ENCODE measurements at places on chromosomes 3 and 15.
A peak's percentile ranks its signal among the peaks of the same experiment; 100 is the strongest.

GRCh38 chr3:20652231-20652986 lies 466.4 kb upstream of the SGO1 start:
- DNase-seq, result no peak

DNA sequence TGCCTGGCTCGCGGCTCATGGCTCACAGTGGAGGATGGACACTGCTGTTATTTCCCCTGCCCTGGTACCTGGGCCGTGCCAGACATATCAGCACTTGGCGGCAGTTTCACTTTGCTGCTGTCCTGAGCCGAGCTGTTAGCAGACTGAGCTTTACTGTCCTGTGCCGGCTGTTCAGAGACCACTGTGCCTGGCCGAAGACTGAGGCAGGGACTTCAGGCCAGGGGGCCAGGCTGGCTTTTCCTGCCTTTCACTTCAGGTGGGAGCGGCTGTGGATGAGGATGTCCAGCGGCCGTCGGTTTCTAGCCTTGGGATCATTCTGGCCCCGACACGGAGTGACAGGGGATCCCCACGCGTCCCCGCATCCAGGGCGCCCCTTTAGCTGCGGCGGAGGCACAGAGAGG lies 1.1 kb downstream of the ATP10A start:
- DNase-seq, result no peak

DNA sequence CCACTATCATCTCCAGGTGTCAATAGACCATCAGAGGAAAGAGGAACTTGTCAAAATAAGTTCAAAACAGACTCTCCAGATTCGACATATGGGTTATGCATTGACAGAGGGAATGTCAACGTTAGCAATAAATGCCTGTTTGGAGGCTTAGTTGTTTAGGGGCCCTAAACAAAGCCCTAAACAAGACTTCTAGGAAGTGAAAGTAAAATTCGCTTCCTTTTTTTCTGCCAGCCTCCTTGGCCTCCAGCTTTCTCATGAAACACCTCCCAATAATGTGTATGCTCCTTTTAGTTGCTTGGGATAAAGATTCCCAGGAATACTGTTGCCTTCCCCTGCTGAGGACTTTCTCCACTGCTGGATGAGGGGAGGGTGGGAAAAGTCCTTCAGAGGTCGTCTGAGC lies 70.9 kb upstream of the ARNT2 start:
- no peak for DNase-seq

DNA sequence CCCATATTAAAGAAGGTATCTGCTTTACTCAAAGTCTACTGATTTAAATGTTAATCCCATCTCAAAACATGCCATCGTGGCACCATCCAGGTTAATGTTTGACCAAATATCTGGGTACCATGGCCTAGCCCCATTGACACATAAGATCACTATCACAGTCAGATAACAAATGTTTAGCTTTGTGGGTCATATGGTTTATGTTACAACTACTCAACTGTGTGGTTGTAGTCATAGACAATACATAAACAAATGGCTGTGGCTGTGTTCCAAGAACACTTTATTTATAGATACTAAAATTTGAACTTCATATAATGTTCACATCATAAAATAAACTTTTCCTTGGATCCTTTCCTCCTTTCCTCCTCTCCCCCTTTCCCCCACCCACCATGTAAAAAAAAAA lies 9.8 kb upstream of the SNRPN start:
- DNase-seq, result no peak

- no peak for DNase-seq
These were observed 13.4 kb downstream of the STT3B start for GRCh38 chr3:31546162-31546561.

DNA sequence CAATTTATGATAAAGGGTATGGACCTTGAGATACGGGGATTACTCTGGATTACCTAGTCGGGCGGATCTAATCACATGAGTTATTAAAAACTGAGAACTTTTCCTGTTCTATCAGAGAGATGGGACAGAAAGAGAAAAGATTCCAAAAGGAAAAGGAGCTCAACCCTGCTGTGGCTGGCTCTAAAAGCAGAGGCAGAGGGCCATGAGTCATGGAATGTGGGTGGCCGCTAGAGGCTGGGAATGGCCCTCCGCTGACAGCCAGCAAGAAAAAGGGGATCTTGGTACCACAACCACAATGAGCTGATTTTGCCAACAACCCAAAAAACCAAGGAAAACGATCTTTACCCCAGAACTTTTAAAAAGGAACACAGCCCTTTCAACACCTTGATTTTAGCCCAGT lies 210.0 kb downstream of the MAGI1 start:
- DNase-seq, result no peak

GRCh38 chr15:80107774-80108173 lies 45.0 kb upstream of the FAH start:
- no peak for DNase-seq

GRCh38 chr3:58625196-58625824 lies 41.3 kb downstream of the FAM3D start:
- no peak for DNase-seq

- no peak for DNase-seq
These were observed 217.4 kb downstream of the ADAMTS9 start for GRCh38 chr3:64470436-64470835.

DNA sequence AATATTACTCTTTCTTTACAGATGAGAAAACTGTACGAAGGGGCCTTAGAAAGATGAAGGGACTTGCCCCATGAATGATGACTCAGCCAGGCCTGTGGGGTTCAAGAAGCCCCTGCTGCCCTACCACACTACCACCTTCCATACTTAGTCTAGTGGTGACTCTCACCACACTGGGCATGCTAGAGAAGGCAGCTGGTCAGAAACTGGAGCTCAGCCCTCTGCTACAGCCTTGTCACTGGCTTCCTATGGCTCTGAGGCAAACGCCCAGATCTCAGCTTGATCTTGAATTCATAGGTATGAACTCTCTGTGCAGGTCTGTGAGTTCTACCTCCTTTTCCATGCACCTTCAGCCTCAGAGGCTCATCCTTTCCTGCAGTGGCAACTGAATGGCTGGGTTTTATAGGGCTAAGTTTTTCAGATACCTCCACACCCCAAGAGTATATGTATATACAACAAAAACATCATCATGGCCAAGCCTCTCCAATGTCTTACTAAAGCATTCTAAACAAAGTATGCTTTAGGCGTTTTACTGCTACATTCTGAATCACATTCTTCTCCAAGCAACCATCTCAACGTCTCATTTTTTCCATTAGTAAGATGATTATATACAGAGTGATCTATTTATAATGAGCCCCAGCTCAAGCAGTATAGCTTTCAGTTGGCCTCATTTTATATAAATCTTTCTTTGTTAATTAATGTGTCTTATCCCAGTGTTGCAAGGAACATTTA lies 234.1 kb downstream of the GREM1 start:
- no peak for DNase-seq

GRCh38 chr3:112888381-112889085 lies 41.9 kb upstream of the CD200R1L start:
- no peak for DNase-seq

GRCh38 chr3:165883117-165883516 lies 45.9 kb upstream of the BCHE start:
- DNase-seq, result no peak

DNA sequence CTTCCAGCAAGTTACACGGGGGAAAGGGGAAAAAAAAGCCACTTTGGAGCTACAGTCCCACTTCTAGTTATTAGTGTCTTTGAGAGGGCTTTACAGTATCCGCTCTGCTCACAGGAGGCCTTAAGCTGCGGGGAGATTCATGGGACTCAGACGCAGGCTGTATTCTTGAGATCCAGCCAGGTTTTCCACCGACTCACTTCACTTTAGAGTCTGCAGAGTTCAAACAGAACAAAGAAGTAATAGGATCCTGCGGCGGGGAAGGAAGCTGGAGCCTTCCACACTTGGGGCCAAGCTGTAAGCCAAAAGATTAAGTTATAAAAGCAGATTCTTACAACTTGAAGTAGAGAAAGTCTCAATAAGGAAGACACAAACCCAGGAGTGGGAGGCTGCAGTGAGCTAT lies 60.2 kb upstream of the FAM174B start:
- no peak for DNase-seq

GRCh38 chr15:30063835-30064546 lies 18.8 kb upstream of the GOLGA8J start:
- no peak for DNase-seq

DNA sequence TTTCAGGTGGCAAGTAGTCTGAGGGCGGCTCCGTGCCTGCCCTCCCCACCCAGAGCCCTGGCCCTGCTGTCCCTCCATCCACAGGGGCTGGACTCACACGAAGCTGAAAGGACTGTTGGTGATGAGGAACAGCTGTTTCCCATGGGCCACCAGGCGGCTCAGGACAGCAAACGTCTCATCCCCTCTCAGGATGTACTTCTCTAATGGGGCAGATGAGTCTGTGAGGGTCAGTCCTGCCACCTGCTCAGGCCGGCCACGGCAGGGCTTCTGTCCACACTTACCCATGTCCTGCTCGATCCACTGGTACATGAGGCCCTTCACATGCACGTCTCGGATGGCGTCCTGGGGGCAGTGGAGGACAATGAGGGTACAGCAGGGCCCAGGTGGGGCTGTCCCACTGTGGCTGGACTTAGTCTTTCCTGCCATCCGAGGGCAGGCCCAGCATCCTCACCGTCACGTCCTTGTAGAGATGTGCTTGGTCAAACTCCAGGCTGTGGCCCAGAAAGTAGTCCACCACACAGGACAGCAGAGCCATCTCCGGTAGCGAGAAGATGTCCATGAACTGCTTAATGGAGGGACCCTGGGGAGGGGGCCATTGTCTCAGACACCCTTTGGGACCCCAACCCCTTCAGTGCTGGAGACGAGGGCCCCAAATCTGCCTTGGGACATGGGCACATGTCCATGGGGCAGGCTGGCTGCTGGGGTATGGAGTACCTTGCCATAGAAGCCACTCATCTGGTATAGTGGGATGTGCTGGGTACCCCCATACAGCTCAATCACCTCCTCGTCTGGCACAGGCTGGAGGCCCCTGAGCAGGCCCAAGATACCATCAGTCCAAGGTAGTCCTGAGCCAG lies 5.7 kb downstream of the NT5DC2 start:
- peak; percentile 10 for DNase-seq

DNA sequence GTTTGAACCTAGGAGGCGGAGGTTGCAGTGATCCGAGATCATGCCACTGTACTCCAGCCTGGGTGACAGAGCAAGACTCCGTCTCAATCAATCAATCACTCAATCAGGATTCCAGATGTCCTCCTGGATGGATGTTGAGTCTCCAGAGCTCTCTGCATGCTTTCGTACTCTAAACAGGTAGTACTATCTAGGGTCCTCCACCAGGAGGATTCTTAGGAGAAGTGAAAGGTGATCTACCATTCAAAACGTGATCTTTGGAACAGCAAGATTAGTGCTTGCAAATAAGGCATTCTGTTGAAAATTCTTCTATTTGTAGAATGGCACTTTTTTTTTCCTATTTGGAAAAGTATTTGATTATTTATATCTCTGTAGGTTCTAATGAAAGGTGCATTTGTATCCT lies 34.3 kb downstream of the CNOT10 start:
- DNase-seq, result no peak

GRCh38 chr15:81896356-81896755 lies 149.5 kb downstream of the MEX3B start:
- DNase-seq, result no peak

GRCh38 chr3:7000501-7000900 lies 139.6 kb downstream of the GRM7 start:
- DNase-seq, result no peak

DNA sequence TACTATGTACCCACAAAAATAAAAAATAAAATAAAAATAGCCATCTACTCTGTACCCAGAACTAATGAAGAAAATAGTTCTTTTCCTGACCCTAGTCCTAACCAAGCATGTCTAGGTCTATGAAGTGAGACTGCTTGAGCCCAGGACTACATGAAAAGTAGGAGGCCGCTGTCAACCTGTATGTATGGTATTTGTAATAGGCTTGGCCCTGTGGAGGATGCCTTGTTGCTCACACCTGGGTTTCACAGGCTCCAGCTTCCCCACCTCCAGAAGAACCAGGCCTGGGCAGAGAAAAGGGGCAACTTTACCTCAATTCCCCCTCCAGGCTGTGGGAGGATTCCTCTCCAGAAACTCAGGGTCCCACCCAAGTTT lies 6.8 kb upstream of the PKM start:
- DNase-seq, result no peak

- no peak for DNase-seq
These were observed 141.3 kb downstream of the ADAM10 start for GRCh38 chr15:58608129-58608590.

DNA sequence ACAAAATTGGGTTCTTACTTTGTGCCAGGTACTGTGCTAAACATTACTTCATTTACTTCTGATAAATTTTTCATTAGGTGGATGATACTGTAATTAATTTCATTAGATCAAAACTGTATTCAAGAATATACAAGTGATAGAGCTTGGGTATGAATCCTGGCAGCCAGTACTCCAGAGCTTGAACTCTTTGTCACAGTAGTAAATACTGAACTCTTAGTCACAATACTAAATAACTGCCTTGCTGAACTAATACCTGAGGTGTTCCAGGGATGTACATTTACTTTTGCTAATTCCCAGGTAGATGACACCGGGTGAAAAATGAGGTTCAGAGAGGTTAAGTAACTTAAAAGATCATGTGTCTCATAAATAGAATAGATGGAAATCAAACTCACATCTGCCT lies 20.3 kb downstream of the FXR1 start:
- DNase-seq, result no peak

- DNase-seq, result no peak
These were observed 773.1 kb upstream of the NR2F2 start for GRCh38 chr15:95557226-95558046.

GRCh38 chr15:33494306-33494705 lies 183.5 kb downstream of the RYR3 start:
- DNase-seq, result no peak

DNA sequence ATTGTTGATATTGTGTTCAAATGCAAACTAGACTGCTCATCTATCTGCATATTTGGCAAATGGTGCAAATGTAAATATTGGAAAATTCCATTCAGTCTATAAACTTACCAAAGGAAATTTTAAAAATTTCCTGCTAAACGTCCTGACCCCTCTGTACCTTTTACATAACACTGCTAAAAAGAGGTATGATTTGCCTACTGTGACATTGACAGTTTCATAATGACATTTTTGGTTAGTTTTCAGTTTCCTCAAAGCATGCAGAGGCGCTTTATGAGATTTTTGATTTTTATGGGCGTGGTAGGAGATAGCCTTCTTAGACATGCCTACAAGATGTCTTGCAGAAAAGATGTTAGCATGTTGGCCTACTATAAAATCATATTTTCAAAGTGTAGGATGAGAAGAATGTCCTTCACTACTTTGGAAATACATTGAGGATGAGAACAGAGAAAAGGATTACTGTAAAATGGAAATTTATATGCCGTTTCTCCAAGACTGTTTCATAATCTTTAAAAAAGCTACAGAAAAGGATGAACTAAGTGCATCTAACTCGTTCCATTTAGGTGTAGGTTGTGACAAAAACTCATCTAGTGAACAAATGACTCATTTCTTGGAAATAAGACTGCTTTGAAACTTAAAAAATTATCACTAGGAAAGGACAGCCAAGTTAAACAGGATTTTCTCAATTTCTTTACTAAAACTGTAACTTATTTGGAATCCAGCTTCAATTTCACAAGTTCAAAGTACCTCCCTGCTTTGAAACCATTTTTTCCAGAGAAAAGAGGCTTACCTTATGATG lies 14.5 kb upstream of the ISLR start:
- DNase-seq, result no peak

Measured in activated T-cell treated with anti-CD3 and anti-CD28 coated beads, Interleukin-2, amount 50 U/mL, for 1 hour (primary cell).